Islet precursor cell (in vitro differentiated cells): ENCODE measurements at places on chromosomes 4 and X.

GRCh38 chr4:38144031-38144430 lies 183.8 kb downstream of the PTTG2 start:
- no peak for DNase-seq

- DNase-seq: no peak
Observed at GRCh38 chr4:177975315-177975987, 533.2 kb upstream of the AGA start.

DNA sequence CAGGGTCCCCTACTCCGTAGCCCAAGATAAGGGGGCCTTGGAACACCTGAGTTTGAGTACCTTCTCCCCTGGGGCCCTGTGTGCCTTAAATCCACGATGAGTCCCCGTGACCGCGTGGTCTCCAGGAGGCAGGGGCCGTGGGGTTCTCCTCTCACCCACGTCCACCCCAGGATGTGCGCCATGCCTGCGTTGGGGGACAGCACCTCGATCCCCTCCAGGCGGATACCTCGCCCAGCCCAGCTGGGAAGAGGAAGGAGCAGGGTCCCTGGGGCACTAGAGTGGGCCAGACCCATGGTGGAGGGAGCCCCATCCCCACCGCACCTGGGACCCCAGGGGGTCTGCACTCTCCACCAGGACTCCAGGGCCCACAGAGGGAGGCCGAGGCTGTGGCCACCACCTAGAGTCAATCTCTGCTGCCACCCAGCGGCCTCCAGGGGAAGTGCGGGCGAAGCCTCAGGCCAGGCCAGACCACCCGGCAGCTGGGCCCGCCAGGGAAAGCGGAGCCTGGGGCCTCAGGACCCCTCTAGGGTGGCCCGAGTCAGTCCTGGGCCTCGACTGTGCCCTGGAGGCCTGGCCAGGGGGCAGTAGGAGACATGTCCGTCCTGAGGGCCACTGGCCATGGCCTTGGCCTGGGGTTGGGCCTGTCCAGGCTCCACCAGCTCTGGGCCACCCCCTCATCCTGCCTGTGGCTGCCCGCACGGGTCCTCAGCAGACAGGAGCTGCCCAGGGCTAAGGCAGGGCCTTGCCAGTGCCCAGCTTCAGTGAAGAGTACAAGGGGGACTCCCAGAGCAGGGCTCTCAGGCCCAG lies 55.0 kb downstream of the FAM53A start:
- peak; percentile 77 for DNase-seq

DNA sequence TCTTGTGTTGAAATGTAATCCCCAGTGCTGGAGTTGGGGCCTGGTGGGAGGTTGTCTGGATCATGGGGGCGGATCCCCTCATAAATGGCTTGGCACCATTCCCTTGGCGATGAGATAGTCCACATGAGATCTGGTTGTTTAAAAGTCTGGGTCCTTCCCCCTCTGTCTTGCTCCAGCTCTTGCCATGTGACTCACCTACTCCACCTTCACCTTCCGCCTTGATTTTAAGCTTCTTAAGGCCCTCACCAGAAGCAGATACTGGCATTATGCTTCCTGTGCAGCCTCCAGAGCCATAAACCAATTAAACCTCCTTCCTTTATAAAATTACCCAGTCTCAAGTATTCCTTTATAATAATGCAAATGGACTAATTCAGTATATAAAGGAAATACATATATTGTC lies 111.5 kb downstream of the NR3C2 start:
- DNase-seq: no peak

DNA sequence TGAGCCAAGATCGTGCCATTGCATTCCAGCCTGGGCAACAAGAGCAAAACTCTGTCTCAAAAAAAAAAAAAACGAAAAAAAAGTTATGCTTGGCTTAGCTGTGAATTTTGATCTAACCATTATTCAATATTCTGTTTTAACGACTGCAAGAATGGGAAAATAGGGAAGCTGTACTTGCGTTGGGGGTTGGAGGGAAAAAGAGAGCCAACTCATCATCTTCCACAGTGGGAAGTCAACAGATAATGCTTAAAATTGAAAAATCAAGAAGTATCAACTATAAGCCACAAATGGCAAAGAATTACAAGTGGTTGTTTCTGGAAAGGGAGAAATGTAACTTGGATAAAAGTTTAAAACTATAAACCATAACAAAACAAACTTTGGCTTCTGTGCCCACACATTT lies 2.9 kb downstream of the TEC start:
- DNase-seq: no peak

GRCh38 chrX:11430271-11430670 lies 137.1 kb downstream of the AMELX start:
- no peak for DNase-seq

GRCh38 chr4:39698424-39699009 lies 581 bp downstream of the UBE2K start:
- DNase-seq: peak; percentile 81

GRCh38 chr4:26819478-26820095 lies 41.1 kb upstream of the STIM2 start:
- no peak for DNase-seq

- DNase-seq: no peak
Observed at GRCh38 chr4:73340917-73341316, 63.2 kb upstream of the ALB start.

GRCh38 chrX:16629909-16630308 lies 20.0 kb upstream of the S100G start:
- DNase-seq: peak; percentile 45

DNA sequence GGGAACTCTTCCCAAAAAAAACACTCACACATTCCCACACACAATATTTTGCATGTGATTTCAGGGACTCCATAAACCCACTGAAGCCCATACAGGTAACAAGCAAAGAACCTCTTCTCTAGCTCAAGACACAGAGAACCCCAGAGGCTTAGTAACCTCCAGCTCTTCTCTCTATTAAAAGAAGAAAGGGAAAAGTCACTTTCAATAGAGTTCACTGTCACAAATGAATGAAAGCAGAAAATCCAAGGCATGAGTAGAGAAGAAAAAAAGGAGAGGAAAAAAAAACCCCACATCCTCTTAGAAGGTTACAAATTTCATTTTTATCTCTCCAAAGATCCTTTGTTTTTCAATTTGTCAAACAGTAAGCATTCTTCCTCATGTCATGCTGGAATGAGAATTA lies 30.7 kb upstream of the DCLK2 start:
- no peak for DNase-seq

DNA sequence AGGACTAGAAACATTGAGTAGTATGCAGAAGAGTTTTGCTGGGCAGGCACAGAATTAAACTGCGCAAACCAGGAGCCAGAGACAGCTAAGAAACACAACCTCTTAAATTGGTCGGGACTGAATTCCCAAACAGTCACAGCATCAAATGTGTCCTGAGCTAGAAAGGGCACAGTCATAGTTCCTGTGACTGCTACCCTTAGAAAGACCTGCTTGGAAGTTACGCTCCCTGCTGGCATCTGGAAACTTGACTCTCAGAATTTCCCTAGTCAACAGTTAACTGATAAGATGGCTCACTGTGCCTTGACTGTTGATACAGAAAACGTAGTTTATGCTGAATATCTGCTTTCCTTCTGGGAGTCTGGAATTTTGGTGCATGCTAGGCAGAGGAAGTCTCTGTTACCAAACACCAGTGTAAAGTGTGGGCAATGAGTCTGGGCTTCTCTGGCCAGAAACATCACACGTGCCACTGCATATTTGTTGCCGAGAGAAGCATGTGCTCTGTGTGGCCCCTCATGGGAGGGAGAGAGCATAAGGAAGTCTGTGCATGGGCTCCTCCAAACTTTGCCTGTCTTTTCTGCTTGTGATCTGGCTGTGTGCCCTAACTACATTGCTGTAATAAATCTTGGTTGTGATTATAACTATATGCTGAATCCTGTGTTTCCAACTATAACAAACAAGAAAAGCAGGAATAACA lies 11.6 kb upstream of the EOLA2 start:
- no peak for DNase-seq

GRCh38 chr4:34258176-34258575 lies 1986.1 kb downstream of the ARAP2 start:
- no peak for DNase-seq

DNA sequence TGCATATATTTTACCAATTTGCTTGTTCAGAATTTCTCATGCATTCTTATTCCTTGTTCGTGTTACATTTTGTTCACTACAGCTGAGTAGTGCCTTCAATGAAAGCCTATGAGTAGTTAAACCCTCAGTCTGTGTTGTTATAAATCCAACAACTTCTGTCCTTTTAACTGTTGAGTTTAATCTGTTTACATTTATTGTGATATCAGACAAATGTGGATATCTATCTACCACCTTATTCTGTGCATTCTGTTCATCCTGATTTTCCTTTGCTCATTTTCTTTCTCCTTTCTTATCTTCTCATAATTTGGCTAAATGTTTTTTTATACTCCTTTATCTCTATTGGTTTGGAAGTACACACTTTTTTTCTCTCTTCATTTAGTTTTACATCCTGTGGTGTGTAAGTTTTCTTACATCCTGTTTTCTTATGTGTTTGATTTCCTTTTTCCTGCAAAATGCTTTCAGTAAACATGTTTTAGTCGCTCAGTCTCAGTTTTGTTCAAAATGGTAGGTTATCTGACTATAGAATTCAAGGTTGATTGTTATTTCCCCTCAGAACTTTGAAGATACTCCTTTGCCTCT lies 54.2 kb downstream of the CASP6 start:
- no peak for DNase-seq

DNA sequence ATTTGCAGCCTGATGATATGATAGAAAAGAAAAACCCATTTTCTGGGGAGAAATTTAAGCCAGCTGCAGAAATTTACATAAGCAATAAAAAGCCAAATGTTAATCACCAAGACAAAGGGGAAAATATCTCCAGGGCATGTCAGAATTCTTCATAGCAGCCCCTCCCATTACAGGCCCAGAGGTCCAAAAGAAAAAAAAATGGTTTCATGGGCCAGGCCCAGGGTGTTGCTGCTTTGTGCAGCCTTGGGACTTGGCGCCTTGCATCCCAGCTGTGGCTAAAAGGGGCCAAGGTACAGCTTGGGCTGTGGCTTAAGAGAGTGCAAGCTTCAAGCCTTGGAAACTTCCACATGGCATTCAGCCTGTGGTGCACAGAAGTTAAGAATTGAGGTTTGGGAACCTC lies 97.9 kb upstream of the CDX4 start:
- DNase-seq: no peak

DNA sequence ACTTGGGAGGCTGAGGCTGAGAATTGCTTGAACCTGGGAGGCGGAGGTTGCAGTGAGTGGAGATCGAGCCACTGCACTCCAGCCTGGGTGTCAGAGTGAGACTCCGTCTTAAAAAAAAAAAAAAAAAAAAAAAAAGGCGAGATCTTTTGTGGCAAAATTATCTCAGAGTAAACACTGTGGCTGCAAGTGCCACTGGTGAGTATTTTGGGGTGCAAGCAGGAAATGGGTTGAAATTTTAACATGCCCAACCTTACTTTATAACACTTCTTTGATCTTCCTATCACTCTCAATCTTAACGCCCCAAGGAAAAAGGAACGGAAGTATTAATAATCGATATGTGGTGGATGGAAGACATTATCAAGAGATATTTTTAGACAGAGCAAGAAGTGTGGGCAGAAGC lies 32.1 kb downstream of the SLC34A2 start:
- no peak for DNase-seq

GRCh38 chr4:3833326-3833989 lies 67.3 kb downstream of the ADRA2C start:
- DNase-seq: no peak

- DNase-seq: no peak
Observed at GRCh38 chr4:56618734-56619133, 62.4 kb downstream of the HOPX start.

- no peak for DNase-seq
Observed at GRCh38 chr4:151641167-151641566, 119.6 kb downstream of the GATB start.

DNA sequence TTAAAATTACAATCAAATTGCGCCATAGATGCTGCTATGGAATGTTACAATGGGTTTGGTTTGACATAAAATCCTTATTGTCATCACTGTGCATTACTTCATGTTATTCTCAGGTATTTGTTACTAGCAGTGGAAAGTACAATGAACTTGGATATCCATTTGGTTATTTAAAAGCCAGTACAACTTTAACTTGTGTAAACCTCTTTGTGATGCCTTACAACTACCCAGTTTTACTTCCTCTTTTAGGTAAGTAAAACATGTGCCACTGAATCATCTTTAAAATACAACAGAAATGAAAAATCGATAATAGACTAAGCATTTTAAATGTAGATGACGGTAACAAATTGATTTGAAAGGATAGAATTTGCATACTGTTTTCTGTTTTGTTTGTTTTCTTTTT lies 35.6 kb downstream of the INTS6L start:
- no peak for DNase-seq

DNA sequence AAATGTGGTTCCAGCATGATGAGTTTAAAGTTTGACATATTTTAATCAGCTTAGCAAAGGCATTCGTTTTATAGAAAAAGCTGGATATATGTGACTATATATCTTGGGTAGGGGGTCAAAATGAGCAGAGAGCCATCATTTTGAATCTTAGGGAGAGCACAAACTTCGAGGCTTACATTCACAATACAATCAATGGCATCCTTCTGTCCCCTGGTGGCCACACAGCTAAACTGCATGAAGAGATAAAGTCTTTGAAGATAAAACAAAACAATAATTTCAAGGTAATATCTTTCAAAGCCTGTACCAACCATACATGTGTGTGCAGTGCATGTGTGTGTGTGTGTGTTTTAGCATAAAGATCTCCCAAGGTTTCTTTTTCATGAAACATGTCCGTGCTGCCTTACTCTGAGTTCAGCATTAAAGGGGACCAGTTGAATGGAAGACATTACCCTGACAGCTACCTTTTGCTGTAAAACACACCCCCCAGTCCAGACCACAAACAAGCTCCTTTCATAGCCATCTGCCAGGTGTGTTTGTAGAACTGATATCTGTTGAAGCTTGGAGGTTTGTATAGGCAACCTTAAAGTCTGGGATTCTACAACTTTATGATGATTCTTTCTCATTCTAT lies 22.0 kb downstream of the DYNLT3 start:
- DNase-seq: no peak

- peak; percentile 88 for DNase-seq
Observed at GRCh38 chr4:71857713-71858451, 74.0 kb upstream of the GC start.

GRCh38 chr4:8710416-8710815 lies 117.9 kb downstream of the CPZ start:
- peak; percentile 33 for DNase-seq

DNA sequence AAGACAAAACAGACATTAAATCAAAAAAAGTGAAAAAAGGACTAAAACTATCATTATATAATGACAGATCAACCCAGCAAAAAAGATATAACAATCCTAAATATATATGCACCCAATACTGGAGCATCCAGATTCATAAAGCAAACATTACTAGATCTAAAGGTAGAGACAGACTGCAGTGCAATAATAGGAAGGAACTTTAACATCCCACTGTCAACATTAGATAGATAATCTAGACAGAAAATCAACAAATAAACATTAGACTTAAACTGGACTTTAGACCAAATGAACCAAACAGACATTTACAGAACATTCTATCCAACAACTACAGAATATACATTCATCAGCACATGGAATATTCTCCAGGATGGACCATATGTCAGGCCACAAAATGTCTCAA lies 29.5 kb upstream of the RAB39B start:
- no peak for DNase-seq

GRCh38 chr4:113445286-113445685 lies 316.3 kb downstream of the CAMK2D start:
- DNase-seq: no peak
